ENCODE measurements at places on chromosomes 3 and 15.

- DNase-seq, result no peak
These were observed 203.6 kb upstream of the WNT5A start for GRCh38 chr3:55690726-55691125.

- no peak for DNase-seq
These were observed 129.1 kb downstream of the ATP10A start for GRCh38 chr15:25733856-25734679.

- peak; percentile 68 for DNase-seq
These were observed 202.8 kb downstream of the SV2B start for GRCh38 chr15:91302588-91303439.

DNA sequence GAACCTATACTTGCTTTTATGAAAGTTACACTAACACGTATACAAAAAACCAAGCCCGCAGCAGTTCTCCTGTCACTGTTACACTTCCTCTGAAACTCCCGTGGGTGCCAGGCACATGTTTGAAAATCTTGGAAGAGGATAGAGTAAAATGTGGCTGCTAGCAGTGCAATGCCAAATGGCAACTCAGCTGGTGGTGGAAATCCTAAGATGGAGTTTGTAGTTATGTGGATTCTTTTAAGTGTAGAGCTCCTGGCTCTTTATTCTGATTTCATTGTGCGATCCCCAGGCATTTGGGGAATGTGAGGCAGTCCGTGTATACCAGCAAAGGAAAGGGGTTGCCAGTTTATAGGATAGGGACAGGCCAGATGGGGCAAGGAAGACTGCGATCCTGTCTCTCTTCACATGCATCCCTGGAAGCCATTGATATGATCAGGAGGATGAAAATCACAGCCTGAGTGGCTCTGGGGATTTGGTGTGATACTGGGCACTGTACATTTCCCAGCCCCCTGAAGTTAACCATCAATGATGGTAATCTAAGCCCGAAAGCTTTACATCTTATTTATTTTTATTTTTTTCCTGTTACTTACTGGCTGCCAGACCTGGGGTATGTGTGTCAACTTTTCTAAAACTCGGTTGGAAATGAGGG, 1.1 kb downstream of the STAC start:
- DNase-seq, result no peak

DNA sequence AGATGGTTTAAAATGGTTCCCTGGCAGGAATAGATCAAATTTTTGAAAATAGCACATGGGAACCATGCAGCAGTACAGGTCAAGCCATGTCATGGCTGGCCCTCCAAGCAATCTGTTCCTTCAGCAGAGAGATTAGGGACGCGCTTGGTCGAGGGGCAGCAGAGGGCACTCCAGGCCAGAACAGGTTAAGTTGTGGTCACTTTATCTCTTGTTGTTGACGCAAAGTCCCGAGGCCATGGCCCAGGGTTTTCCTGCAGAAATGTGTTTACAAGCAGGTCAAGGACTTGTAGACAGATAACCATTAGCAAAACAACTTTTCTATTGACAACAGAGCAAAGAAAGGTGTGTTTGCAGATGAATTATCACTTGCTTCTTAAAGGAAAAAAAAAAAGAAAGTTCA, 570.0 kb upstream of the NR2F2 start:
- DNase-seq, result peak; percentile 33

All from choroid plexus epithelial cell (primary cell).